ENCODE measurements at places on chromosomes 5 and 9.

DNA sequence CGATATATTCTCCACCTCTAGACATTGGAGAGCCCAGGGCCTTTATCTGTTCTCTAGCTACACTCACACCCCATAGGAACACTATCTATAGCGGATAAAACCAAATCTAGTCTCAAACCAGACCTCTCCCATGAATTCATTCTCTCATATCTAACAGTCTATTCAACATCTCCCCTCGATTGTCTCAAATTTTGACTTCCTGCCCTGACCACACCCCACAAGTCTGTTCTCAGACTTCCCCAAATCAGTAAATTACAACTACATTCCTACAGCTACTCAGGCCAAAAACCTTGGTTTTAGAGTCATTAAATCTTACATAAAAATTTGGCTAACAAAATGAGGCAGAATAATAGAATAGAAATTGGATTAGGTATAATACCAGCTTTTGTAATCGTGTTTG, 12.5 kb upstream of the SLC1A3 start:
- no peak for DNase-seq

- no peak for DNase-seq
Observed at GRCh38 chr5:41519801-41520200, 9.4 kb upstream of the PLCXD3 start.

DNA sequence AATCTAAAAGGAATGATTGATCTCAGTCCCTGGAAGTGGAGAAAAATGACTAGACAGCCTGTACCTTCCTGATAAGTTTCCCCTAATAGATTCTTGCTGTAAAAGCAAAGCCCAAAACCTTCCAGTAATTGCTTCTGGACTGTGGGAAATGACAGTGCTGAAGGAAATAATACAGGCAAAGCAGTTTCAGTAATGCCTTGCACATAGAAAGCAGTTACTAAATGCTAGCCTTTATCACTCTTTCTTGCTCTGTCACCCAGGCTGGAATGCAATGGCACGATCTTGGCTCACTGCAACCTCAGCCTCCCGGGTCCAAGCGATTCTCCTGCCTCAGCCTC, 50.3 kb downstream of the MAP1B start:
- DNase-seq = no peak

DNA sequence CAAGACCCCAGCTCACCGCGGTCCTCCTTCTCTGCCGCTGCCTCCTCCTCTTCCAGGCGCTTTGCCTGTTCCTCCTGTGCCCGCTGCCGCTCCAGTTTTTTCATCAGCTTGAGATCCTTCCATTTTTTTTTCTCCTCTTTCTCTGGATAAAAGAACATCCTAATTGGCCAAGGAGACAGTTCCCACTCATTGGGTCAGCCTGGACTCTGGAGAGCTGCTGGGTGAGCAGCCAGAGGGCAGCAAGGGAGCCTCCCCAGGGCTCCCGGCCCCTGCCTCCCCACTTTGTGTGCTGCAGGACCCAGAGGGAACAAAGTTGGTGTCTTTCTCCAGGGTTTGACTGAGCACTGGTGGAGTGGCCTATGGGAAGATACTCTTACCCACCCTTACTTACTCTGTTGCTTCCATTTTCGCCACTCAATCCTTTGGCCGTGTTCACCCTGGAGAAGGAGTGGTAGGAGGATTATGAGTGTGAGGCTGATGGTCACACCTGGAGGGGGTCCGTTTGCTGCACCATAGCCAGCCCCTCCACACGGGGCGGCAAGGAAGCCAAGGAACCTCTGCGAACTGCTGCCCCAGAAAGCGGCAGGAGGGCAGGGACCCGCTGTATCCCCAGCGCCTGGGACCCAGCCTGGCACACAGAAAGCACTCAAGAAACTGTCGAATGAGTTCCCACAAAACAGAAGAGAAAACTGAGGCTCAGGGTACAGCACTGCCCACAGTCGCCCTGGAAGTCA, 708 bp downstream of the SPOUT1 start:
- no peak for DNase-seq

DNA sequence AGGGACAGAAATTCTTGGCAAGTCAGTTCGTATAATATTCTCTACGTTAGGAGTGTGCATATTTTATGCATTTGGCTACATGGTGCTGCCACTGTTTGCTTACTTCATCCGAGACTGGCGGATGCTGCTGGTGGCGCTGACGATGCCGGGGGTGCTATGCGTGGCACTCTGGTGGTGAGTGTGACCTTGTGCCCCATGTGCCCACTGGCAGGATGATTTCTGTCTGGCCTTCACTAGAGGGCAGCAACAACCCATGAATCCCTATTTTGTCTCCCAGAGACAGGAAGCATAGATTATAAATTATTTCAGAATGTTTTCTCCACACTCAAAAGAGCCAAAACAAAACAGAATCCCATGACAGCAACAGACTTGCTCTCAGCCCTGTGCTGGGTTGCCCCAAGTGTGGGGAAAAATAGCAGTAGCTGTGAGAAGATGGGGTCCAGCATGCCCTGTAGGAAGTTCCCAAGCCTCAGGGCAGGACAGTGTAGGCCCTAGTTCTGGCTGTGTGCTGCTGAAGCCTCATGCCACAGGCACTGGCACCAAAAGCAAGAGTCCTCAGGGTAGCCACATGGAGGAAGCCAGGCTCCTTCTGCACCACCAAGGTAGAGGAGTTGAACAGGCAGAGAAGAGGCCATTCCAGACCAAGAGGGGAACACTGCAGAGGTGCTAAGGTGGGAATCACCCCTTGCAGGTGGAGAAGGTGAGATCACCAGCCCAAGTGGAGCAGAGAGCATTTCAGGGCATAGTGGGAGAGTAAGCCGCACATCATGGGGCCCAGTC, 16.0 kb downstream of the SLC22A5 start:
- peak; percentile 55 for DNase-seq

DNA sequence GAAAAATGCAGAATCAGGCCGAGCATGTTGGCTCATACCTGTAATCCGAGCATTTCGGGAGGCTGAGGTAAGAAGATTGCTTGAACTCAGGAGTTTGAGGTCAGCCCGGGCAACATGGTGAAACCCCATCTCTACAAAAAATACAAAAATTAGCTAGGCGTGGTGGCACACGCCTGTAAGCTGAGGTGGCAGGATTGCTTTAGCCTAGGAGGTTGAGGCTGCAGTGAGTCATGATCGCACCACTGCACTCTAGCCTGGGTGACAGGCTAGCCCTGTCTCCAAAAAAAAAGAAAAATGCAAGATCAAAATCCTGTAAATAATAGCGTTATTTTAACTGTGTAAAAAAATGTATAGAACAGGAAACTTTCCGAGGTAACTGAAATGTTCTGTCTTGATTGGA, 39.4 kb downstream of the RNF44 start:
- no peak for DNase-seq

DNA sequence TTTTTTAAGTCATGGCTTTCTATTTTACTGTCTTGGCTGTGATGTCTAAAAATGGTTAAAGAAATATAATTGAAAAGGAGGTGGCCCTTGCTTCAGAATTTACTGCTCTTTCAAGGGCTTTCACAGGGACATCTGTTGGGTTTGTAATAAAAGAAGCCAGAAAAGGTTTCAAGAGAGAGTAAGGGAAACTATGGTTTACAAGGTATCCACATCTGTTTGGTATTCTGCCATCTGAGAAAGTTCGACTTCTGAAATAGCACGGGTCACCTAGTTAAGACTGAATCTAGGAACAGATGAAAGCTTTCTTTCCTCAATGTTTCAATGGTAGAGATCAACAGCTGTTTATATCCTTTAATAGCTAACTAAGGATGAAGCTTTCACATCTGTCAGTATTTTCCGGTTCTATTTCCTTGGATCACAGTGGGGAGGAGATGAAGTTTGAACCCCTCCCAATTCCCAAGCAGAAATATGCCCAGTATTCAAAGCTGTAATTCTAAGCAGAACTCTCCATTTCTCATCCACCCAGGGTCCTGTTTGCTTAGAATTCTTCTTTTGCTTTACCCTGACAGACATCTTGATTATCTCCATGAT, 72.8 kb upstream of the IFNK start:
- no peak for DNase-seq

GRCh38 chr5:158929552-158930218, 170.0 kb downstream of the EBF1 start:
- DNase-seq = no peak

GRCh38 chr9:34072868-34073590, 24.3 kb upstream of the UBAP2 start:
- no peak for DNase-seq

GRCh38 chr5:132365213-132365612, 4.3 kb upstream of the SLC22A5 start:
- no peak for DNase-seq

DNA sequence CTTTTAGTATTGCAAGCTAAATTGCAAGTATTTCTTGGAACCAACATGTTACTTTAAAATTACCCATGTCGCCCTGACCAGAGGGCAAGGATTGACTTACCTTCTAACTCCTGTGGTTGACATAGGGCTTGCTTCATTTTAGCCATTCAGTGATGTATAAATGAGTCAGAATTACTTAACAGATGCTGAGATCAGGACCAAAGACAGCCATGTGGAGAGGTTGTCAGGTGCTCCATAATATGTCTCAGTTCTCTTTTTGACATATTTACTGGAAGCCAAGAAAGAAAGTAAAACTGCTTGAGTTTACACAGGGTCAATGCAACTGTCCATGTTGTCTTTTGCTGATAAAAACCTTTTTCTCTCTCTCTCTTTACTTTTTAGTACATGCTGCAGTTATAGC, 33.2 kb downstream of the F2RL2 start:
- no peak for DNase-seq

- no peak for DNase-seq
Observed at GRCh38 chr9:109682227-109682626, 97.8 kb upstream of the PALM2AKAP2 start.

DNA sequence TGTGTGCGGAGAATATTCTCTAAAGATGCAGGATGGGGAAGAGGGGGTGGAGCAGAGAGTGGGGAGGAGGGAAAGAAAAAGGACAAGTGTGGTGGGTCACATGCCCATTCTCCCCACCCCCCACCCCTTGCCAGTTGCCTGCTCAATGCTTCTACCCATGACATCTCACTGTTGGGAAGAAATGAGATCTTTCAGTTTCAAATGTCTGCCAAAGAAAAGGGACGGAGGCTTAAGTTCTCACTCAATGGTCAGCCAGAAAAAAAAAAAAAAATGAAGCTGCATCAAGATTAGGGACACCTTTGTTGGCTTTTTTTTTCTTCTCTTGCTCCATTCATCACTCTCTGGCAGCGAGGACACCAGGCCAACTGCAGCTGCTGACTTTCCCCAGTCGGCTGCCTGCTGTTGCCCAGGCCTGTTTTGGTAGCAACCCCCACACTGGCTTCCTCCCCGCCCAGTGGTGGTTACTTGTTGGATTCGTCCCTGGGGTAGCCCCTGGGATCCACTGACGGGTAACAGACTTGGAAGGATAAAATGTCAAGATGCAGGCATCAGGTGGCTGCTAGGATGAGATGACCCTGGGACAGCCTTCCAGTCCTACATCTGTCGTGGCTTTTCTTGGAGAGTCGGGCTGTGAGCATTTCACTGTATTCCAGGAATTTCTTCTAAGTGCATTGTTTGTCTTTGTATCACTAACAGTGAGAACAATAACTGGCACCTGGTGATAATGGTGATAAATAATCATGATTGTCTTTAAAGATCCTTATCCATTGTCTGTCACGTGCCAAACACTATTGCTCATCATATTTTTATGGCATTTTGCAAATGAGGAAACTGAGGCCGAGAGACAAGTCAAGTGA, 9.1 kb downstream of the WWC1 start:
- no peak for DNase-seq

- no peak for DNase-seq
Observed at GRCh38 chr9:4997196-4997595, 12.1 kb downstream of the JAK2 start.

GRCh38 chr5:68744206-68744605, 349.6 kb upstream of the SLC30A5 start:
- DNase-seq = no peak

- no peak for DNase-seq
Observed at GRCh38 chr9:136977649-136978072, 357 bp downstream of the PTGDS start.

DNA sequence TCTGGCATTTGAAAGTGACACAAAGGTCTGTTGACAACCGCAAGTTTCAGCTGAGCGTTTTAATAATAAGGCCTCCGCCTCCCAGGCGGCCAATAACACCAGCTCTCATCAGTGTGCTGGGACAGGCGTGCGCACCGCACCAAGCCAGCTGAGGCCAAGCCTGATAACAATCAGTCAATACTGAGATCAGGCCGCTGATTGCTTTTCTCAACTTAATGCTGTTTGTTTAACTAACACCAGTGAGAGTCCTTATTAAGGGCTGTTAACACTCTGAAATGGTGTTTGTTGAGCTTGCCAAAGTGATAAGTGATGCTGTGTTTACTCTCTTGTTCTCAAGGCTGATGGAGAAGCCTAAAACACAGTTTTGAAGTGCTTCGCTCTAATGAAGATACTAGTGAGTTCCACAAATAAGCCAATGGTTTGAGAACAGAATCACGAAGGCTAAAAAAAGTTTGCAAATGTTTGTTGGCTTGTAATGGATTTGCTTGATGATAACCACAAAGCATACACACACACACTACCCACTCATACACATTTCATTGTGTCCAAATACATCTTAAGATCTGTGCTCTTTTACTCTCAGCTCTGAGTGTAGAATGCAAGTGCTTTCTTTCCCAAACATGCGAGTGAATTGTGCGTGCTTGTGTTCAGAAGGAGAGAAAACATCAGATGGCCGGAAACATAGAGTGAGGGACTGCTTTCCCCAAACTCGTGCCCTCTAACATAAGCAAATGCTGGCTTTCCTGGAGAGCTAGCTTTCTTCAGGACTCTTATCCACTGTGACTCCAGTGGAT, 330.4 kb upstream of the KLF4 start:
- peak; percentile 40 for DNase-seq

- DNase-seq = no peak
Observed at GRCh38 chr5:148746826-148747535, 79.4 kb upstream of the ADRB2 start.

GRCh38 chr9:131873891-131874440, 134.1 kb upstream of the RAPGEF1 start:
- DNase-seq = no peak

- no peak for DNase-seq
Observed at GRCh38 chr5:181224390-181225229, 1.5 kb downstream of the TRIM41 start.

- DNase-seq = no peak
Observed at GRCh38 chr5:39519079-39519478, 94.3 kb upstream of the DAB2 start.

DNA sequence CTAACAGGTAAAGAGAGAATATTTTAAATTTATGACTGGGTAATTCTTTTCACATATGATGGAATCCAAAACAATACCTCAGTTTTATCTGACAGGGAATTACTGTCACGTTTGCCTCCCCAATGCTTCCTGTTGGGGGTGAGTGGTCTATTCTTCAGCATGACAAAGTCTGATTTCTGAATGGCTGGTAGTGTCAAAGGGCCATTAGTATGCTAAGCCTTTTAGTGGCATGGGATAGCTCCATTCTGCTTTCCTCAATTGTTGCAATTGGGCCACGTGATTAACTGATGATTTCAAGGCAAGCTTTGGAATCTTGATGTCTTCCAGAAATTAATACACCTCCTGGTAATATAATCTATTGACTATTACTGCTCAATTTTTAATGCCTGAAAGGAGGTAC, 14.7 kb upstream of the NDUFS4 start:
- no peak for DNase-seq

- no peak for DNase-seq
Observed at GRCh38 chr5:174610968-174611367, 113.4 kb upstream of the MSX2 start.
